CD4-positive, alpha-beta T cell treated with Interleukin-6 at 100 ng/mL for 8 hours (primary cell): ENCODE measurements at places on chromosomes 13 and 19.
A peak's percentile ranks its signal among the peaks of the same experiment; 100 is the strongest.

DNA sequence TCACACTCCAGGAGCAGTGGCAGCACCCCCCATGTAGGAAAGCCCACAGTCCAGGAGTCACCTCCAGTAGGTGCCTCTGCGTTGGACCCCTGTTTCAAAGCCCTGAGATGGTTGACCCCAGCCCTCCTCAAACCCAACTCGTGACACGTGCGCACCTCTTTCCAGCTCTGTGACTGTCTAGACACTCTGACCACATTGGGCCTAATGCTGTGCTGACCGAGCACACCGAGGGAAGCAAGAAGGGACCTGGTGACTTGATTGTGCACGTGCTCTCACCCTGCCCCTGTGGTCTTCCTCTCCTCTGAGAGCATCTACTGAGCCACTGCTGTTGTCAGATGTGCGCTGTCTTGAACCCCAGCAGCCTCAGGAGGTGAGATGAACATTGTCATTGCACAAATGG, 22.9 kb upstream of the SLC35E1 start:
- no peak for DNase-seq

- DNase-seq = peak; percentile 74
These were observed 1.5 kb downstream of the RGCC start for GRCh38 chr13:41458761-41459431.

GRCh38 chr13:96214824-96215445, 125.0 kb downstream of the HS6ST3 start:
- no peak for DNase-seq

GRCh38 chr19:38686530-38686888, 39.1 kb downstream of the ACTN4 start:
- peak; percentile 31 for DNase-seq

DNA sequence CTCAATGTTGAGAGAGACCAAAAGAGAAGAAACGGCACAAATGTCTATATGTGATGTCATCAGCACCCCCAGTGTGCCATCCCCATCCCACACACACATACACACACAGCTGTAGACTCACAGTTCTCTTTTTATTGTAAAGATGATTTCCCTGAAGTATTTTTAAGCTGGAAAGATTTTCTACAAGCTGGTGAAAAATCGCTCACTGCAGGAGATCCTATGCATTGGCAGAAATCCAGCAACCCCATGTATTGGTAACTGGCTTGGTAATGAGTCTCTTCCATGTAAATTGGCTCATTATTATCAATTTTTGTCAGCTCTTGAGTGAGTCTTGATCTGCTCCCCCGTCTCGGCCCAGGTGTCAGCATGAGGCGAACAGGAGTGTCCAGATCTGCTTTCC, 107.1 kb upstream of the UQCRFS1 start:
- DNase-seq = no peak

DNA sequence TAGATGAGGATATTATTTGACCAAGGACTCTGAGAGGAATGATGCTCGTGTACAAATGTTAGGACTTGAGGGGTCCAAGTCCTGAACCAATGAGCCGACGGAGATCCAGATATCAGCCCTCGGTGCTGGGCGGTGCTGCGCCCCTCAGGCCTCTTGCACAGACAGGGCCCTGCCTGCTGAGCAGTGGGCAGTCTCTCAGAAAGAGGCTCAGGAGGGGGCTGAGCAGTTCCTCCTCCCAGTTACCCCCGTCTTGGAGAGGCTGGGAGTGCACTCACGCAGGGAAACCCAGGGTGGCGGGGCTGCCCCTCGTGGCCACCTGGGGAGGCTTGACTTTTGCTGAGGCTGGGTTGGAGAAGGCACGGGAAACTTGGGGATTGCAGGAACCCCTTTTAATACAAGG, 18.4 kb downstream of the TEX29 start:
- no peak for DNase-seq

- DNase-seq = no peak
These were observed 1.1 kb downstream of the PPP6R1 start for GRCh38 chr19:55257461-55258420.

GRCh38 chr19:38800577-38801347, 11.8 kb downstream of the LGALS7B start:
- DNase-seq = no peak
